ENCODE measurements at places on chromosomes 7 and 10.

DNA sequence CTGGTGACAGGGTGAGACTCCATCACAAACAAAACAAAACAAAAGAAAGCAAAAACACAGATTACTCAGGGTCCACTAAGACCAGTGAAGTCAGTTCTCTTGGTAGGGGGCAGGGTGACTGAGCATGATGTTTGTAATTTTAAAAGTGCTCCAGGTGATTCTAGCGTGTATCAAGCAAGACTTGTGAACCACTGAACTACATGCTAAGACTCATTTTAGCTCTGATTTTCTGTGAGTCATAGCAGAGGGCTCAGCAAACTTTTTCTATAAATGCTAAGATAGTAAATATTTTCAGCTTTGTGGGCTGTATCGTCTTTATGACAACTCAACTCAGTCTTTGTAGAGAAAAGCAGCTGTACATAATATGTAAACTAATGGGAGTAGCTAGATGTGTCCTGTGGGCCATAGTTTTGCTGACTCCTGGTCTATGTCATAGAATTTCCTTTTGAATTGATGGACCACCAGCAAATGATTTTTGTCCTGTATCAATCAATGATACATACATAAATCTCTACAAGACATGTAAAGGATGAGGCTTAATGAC lies 141.3 kb downstream of the CFTR start:
- no peak for DNase-seq

DNA sequence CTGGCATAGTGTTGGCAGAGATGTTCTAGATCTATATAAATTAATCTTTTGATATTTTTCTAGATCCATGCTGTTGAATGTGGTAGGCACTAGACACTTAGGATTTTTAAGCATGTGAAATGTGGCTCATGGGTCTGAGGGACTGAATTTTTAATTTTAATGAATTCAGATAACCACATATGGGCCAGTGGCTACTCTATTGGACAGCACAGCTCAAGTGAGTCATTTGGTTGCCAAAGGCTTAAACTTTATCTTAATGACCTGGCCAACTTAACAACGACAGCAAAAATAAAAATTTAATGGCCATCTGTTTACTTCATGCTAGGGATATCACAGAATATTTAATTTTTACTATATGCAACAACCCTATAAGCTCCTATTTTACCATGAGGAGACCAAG lies 61.4 kb downstream of the CDK14 start:
- DNase-seq, result no peak

DNA sequence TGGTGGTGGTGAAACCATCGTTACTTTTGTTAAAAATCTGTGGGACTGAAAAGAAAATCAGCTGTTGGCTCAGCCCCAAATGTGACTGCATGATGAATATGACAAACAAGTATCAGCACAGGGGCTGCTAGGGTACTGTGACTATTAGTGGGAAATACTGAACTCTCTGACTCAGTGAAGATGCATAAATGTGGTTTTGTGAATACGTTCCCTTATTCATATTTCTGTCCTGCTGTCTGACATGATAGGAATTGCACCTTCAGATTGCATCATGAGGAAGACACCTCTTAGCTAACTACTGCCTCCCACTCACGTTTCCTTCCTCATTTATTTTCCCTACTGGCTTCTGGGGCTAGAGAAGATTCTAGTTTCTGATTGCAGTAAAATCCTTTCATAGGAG lies 1.4 kb downstream of the CLEC5A start:
- DNase-seq, result no peak

DNA sequence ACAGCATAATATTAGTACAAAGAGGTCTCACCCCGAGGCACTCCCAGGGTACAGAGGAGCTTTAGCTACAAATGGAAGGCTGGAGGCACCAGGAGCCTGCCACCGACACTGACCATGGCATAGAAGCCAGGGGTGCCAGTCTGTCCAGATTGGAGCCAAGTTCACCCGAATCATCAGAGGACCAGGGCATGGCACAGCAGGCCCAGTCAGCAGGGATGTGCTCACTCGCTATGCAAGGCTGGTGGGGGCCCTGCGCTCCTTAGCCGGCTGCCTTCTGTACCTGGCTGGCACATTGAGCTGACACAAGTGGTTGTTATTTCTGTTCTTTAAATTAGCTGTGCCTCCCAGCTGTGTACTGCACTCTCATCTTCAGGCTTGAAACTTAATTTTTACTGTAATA lies 149.3 kb downstream of the TCERG1L start:
- no peak for DNase-seq

DNA sequence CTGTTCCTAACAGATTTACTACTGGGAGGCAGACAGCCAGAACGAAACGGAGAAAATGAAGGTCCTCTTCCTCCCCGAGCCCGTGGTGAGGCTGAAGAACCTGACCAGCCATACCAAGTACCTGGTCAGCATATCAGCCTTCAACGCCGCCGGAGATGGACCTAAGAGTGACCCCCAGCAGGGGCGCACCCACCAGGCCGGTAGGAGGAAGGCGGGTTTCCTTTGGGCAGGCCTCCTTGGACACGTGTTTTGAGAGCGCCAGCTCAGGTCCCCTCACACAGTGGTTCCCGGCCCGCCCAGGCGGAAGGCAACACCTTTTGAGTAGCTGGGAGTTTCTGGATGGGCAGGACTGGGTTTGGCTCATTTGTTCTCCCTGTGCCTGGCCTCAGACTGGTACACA lies 474.0 kb upstream of the FOXK1 start:
- peak; percentile 76 for DNase-seq

- no peak for DNase-seq
These were observed 522.0 kb upstream of the LRRN3 start for GRCh38 chr7:110568932-110569331.

GRCh38 chr7:129841465-129841864 lies 111.3 kb downstream of the UBE2H start:
- DNase-seq, result no peak

GRCh38 chr10:43029043-43029442 lies 47.8 kb upstream of the RET start:
- no peak for DNase-seq

DNA sequence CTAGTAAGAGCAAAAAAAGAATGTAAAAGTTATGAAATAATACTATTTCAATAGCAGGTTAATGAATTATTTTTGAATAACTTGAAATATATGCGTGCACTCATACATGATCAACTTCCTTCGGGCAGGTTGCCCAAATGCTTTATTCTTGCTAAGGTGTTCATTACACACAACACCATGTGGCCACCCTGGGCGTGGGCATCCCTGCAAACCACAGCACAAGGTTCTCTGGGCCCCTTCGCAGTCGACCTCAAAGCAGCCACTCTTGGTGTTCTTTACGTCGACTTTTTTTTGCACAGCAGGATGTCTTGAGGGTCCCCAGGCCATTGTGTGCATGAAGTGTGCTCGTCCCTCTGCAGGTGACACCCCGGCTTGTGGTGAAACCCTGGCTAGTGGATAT lies 300.7 kb upstream of the PITRM1 start:
- no peak for DNase-seq

DNA sequence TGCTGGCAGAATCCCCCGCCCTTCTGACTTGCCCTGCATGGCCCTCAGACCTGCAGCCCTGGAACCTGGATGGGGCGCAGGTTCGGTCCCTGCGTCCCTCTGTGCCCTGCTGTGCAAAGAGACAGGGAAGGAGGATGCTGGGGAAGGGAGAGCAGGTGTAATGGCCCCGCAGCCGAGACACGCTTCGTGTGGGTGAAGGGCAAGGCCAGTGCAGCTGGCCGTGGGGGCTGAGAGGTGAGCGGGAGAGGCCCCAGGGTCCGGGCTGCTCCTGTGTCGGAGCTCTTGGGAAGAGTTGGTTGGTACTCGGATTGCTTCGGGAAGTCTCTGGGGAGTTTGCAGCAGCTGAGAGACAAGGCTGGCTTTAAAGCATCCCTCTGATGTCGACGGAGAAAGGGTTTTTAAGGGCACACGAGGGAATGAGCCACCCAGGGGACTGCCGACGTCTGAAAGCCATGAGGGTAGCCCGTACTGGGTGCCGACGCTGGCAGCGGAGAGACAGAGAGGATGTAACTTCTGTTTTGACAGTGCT lies 6.5 kb downstream of the ELFN1 start:
- peak; percentile 25 for DNase-seq

DNA sequence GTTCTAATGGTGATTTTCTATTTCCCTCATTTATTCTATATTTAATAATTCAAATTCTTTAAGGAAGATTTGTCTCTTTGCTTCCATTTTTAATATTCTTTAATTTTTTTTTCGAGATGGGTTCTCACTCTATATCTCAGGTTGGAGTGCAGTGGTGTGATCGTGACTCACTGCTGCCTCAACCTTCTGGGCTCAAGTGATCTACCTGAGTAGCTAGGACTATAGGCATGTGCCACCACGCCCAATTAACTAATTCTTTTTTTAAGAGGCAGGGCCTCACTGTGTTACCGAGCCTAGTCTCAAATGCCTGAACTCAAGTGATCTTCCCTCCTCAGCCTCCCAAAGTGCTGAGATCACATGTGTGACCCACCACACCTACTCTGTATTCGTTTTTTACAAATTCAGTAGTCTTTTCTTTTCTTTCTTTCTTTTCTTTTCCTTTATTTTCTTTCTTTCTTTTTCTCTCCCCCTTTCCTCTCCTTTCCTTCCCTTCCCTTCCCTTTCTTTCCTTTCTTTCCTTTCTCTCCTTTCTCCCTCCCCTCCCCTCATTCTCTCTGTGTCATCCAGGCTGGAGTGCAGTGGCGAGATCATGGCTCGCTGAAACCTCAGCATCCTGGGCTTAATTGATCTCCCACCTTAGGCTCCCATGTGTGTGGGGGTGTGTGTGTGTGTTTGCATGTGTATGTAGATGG lies 323.1 kb downstream of the ADK start:
- DNase-seq, result no peak

DNA sequence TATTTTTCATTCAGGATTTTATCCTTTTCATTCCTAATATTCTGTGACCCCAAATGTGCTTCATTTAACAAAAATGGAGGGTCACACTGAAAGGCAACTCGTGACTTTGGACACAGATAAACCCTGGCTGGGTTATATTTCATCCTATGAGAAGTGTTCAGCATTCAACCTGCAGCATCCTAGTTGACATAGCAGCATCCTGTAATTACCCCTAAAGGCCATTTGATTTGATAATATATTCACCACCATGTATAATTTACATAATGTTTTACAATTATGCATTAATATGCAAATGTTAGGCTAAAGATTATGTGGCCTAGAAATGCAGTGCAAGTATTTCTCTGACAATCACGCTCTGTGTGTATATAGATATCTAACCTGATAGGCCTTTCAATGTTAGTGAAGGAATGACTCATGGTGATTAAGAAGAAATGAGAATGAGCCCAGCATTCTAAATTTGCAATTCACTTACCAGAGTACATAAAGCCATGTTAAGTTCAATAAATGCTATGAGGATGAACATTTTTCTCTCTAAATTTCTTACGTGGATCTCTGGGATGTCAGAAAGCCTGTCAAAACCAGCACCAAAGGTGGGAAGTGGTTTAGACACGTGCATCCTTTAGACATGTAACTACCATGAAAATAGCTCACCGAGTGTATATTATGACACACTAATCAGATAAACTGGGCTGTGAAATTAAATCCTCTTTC lies 337.7 kb upstream of the AOAH start:
- no peak for DNase-seq

- DNase-seq, result no peak
These were observed 22.5 kb downstream of the DRGX start for GRCh38 chr10:49373361-49373760.

DNA sequence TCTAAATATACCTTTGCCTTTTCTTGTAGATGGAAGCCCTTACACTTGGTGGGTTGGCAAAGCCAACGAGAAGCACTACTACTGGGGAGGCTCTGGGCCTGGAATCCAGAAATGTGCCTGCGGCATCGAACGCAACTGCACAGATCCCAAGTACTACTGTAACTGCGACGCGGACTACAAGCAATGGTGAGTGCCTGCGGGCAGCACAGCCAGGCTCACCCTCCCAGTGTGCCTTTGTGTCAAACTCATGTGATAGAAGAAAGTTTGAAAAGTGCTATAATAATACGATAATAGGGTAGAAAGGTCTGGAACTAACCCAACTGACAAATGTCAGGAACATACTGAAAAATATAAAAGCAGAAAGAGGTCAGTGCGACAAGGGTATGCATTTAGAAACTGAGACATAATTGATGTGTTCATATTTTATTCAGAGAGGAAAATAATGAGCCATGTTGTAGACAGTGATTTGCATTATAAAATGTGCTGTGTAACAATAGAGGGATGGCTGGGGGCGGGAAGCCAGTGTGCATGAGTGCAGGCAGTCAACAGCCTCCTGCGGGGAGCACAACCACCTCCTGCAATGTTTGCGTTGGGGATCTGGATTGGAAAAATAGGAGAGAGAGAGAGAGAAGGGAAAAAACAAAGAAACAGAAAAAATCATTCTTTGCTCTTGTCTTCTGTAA lies 686.9 kb upstream of the C7orf33 start:
- no peak for DNase-seq

DNA sequence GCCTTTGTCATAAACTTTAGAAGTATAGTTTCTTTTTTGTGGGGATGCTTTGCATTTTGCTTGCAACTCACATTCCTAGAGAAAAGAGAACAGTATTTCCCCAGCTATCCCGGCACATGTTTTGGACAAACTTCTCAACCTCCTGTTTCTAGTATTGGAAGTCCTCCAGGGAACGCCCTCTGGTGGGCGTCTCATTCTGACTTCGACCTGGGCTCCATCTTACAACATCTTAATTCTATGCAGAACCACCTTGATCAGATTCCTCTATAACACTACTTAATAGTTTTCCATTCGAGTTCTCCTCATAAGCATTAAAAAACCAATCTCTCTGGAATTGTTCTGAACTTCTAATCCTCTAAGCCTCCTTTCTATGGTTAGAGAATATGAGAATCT lies 139.5 kb upstream of the FZD8 start:
- no peak for DNase-seq

DNA sequence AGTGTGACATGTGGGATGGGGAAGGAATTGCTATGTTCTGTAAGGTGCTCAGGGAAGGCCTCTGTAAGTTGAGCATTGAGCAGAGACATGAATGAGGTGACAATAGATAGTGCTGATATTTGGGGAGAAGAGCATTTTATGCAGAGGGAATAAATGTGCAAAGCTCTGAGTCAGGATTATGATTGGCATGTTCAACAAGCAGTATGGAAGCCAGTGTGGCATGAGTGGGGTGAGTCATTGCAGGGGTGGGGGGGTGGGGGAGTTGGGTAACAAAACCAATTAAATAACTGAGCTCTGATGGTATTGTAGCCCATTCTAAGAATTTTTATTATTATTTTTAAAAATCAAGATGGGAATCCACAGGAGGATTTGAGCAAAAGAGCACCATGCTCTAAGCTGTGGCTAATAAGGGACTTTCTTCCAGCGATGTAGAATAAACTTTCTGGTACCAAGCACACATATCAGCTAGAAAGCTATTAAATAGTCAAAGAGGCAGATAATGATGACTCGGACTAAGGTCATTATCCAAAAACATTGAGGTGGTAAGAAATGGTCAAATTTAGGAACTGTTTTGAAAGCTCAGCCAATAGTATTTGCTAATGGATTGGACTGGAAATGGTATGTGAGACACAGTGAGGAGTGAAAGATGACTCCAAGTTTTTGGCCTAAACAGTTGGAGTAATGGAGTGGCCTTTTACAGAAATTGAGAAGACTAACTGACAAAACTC lies 96.4 kb downstream of the PRKG1 start:
- DNase-seq, result peak; percentile 32

- no peak for DNase-seq
These were observed 10.2 kb upstream of the ST8SIA6 start for GRCh38 chr10:17464545-17464944.
